ENCODE measurements at places on chromosomes 1 and 21.

DNA sequence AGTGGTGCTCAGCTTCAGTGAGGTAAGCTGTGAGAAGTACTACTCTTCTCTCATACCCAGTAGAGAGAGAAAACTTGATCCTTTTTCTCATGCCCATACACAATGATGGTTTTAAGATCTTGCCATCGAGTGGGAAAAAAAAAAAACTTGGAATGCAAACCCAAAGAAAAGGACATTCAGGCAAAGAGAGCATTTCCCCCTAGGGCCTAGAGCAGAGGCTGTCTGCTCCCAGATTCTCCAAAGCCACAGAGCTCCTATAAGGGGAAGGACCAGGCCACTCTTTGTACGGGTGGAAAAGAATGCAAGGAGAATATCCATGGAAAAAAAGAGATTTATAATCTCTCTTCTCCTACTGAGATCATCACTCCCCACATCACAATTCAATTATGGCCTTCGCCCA lies 34.9 kb downstream of the MROH9 start:
- DNase-seq, result no peak

- no peak for DNase-seq
These were observed 359.6 kb downstream of the KCTD3 start for GRCh38 chr1:215926670-215927069.

DNA sequence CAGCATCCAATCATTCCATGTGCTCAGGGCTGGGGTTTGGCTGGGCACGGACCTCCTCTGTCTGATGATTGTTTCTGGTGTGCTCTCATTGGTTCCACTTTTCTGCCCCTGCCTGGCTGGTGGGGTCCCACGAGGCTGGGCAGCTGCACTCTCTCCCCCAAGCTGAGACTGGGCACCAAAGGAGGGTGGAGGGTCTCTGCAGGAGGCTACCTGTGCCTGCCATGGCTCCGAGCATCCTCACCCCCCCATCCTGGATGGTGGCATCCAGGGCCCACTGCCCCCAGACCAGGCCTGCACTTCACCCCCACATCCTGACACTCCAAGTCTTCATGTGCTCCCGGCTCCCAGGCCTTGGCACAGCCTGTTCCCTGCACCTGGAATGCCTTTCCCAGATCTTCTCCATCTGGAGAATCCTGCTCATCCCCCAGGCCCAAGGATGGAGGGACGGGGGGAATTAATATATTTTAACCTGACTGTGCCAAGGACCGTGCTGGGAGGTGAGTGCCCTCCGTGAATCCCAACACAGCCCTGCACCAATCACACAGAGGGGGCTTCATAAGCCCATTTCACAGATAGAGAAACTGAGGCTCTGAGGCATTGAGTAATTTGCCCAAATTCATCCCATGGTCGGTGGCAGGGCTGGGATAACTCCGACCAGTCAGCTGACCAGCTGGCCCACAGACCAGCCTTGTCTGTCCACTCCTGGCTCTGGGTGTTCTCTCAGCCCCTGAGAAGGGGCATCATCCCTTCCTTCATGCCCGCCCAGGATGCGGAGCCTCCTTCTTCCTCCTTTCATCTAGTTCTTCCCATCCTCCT lies 403.4 kb downstream of the MATN1 start:
- no peak for DNase-seq

DNA sequence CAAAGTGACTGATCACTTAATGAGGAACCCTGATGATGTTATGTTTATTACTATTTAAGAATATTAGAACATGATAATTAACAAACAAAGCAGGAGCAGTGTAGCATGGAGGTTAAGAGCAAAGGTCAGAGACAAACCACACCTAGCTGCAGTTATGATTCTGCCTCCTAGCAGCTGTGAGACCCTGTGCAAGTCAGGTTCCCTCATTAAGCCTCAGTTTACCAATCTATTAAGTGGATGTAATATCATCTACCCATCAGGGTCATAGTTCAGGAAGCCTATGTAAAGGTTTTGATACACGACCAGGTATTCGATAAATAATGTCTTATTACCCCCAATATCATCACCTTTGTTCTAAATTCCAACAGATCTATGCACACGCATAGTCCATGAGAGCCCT lies 32.0 kb downstream of the DUSP10 start:
- DNase-seq, result no peak

DNA sequence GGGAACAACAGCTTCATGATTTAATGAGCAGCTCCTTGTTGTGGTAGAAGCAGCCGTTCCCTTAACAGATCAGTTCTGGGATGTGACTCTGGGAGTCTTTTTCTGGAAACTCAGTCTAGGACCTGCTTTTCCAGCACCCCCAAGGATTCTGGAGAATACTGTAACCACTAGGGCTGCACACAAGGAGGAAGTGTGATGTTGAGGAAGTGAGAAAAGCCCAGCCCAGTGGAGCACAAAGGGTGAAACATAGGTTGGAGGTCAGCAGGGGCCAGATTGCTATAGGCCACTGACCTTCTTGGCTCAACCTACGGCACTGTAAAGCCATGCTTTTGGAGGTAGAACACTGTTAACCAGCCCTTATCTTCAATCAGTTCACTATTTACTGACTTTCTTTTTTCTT lies 10.1 kb upstream of the PLA2G5 start:
- no peak for DNase-seq

- DNase-seq, result no peak
These were observed 6.4 kb upstream of the PEF1 start for GRCh38 chr1:31651089-31651420.

DNA sequence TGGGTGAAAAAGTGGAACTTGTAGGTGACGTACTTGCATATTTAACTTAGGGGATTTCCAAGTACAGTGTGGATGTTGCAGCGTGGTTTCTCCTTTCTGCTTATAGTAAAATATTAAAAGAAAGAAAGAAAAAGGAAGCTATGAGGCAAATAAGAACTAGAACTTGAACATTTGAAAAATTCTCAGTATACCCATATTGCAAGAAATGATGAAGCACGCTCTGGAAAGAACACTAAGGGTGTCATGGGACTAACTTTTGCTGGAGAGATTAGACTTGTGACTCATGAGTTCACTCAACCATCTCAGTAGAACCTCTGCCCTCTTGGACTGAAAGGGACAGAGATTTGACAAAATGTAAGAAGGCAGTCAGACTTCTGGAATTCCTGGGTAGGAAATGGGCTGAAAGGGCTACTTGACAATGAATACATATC lies 704.5 kb upstream of the ADGRL4 start:
- DNase-seq, result no peak

DNA sequence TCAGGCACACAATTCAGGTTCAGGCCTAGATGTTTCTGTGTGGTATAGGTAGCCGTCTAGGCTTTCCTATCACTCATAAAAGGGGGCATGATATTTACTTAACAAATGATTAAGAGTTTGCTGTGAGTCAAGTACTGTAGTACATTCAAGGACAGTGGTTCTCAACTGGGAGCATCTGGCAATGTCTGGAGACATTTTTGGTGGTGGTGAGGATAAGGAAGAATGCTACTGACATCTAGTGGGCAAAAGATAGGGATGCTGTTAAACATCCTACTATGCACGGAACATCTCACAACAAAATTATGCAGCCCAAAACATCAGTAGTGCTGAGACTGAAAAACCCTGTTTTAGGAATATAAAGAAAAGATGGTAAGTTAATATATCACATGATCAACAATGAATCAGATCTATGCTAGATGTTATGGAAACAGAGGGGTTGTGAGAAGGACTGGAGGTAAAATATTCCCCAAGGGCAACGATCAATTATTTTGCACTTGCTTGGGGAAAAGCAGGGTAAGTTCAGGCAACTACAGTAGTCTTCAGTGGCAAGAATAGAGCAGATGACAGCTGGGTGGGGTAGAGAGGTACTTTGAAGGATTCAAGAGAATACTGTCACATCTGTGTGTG lies 4.9 kb downstream of the DNTTIP2 start:
- DNase-seq, result no peak

GRCh38 chr1:36922593-36923426 lies 111.5 kb downstream of the GRIK3 start:
- no peak for DNase-seq

DNA sequence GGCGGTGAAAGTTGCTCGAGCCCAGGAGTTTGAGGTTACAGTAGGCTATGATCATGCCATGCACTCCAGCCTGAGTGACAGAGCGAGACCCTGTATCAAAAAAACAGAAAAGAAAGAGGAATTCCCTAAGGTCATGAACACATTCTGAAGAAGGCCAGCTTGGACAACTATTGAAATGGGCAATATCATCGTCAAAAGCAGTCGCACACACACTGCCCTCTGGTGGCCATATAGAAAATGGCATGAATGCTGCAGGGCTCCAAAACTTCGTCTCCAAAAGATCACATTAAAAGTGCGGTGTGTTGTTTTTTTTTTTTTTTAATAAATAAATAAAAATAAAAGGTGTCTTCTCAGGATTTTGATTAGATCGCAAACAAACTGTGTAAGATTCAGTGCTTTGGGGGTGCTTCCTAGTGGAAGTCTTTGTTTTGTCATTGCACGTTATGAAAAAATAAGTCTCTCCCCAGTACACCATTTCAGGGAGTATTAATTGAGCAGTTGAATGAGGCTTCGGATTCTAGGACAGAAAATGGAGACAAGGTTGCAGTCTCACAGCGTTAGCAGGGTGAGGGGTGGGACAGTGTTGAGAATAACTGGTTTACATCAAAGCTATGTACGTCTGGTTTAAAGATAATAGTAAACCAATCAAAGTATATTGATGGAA lies 87.5 kb upstream of the FMN2 start:
- DNase-seq, result no peak

DNA sequence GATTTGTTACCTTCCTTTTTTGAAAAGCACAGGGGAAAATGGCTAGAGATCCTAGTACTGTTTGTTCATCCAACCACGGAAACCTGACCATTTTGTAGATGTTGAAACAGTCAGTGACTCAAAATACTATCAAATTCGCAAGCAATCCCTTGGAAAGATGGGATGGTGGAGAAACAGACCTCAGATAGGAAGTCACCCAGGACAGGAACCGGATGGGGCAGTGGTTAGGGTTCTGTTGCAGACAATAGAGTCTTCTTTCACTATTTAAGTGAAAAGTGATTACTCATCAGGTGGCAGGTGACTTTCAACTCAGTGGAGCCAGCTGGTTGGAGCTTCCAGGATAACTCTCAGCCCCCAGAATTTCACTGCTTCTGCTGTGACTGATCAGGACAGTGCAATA lies 17.0 kb downstream of the LHX4 start:
- no peak for DNase-seq

DNA sequence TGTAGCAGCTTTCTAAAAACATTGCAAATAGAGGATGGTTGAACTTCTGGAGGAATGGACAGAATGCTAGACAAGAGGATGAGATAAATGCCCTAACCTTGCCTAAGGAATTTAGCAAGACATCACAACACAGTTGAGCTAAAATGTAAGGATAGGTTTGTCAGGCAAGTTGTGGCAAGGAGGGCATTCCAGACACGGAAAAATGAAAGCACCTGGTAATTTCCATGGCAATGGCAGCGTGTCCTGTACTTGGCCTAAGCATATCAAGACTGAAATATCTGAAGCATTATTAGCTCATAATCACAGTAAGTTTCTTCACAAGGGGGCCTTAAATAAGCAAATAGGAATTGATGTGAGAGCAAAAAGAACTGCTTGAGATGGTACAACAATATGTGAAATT lies 105.1 kb upstream of the USP25 start:
- DNase-seq, result no peak

- DNase-seq, result no peak
These were observed 35.6 kb upstream of the GRHL3 start for GRCh38 chr1:24283326-24284155.

- DNase-seq, result no peak
These were observed 158.0 kb upstream of the CACYBP start for GRCh38 chr1:174841747-174842146.

GRCh38 chr1:225937048-225937968 lies 3.7 kb downstream of the LEFTY2 start:
- DNase-seq, result no peak

DNA sequence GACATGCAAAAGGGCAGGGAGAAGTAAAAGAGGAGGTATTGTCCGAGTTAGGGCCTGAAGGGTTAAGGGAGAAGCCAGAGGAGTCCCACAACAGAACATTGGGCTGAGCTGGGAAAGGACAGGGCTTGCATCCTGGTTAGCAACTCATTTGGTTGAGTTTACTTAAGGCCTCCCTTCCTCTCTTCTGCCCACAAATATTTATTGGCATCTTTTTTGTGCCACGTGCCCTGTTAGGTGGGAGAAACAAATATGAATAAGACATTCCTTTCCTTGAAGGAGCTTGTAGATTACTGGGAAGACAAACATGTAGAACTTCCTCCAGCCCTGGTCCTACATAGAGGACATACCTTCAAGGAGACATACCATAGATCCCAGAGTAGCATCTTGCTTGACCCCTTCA lies 53.0 kb upstream of the PRELP start:
- no peak for DNase-seq

DNA sequence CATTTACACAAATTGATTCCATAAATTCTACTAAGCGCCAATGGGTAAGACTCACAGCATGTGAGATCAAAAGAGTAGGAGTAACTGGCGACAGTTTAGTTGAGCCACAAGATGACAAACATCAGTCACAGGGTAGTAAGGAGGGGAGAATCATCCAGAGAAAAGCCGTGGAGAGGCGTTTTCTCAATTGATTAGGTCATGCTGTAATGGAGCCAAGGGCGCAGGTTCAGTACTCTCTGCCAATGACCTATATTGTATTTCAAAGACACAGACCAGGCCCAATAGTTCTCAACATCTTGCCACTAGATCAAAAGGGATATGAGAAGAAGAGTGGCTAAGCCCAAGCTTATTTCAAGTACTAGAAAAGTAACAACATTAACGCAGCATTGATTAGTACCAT lies 467.5 kb downstream of the SMYD3 start:
- DNase-seq, result no peak

- no peak for DNase-seq
These were observed 135.7 kb upstream of the KRTAP19-8 start for GRCh38 chr21:31173881-31174555.

- DNase-seq, result no peak
These were observed 96.2 kb downstream of the GALNT2 start for GRCh38 chr1:230163205-230163604.

- DNase-seq, result no peak
These were observed 8.4 kb downstream of the ENO1 start for GRCh38 chr1:8870103-8870502.

DNA sequence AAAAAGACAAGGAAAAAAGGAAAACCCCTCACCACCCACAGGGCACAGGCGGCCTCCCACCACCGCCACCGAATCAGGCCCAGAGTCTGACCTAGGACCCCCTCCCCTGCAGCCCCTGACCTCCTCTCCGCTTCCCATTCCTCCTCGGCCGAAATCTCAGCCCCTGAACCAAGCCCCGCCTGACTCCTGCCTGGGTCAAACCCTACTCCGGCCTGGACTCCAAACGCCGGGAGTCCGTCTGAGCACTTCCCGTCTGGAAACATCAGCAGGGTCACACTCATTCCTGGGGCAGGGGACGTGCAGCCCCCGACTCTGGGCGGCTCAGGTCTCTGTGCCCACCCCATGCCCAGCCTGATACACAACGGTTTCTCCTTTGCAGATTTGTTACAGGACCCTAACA lies 26.4 kb upstream of the SUMO3 start:
- no peak for DNase-seq
